GM04504 (cell line): ENCODE measurements at places on chromosomes 4 and X.

DNA sequence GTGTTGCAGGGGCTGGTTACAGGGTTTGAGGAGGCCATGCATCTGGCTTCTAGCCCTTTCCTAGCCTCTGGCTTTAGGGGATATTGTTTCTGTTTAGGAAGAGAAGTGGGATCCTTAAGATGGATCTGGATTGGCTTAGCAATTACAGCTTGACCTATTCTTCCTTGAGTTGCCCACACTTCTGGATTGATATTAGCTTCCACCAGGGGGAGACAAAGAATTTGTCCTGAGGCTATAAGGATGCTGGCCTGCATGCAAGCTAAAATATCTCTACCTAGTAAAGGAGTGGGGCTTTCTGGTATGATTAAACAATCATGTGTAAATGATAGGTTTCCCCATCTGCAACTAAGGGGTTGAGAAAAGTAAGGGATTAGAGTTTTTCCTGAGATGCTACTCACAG is 117.2 kb downstream of the TEX13C start:
- no peak for DNase-seq

DNA sequence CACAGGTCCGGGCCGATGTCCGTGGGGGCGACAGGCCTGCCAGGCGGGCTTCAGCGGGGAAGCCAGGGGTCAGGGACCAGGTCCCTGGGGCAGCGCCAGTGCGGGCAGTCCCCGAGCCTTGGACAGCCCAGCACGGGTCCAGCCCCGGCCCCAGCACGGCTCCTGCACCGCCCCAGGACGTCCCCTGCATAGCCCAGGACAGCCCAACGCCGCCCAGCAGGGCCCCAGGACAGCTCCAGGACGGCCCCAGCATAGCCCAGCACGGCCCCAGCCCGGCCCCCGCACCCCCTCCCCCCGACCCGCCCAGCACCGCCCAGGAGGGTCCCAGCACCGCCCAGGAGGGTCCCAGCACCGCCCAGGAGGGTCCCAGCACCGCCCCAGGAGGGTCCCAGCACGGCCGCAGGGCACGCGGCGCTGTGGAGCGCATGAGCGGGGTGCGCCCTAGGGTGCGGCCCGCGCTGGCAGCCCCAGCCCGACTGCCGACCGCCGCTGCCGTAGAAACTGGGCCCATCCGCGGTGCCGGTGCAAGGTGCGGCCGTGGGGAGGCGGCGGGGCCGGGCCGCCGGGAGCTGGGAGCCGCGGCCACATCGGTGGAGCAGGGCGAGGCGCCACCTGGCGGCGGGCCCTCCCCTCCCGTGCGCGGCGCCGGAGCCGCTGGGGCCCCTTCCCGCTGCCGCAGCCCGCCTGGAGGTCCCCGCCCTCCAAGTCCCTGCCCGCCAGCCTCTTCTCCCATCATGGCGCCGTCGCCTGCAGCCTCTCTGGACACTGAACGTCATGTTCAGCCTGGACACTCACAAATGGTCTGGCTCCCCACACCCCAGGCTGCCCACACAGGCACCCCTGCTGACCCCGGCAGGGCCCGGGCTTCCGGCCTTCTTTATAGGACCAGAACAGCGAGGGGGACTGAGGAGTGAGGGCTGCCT is 106.8 kb upstream of the NKX1-1 start:
- no peak for DNase-seq

DNA sequence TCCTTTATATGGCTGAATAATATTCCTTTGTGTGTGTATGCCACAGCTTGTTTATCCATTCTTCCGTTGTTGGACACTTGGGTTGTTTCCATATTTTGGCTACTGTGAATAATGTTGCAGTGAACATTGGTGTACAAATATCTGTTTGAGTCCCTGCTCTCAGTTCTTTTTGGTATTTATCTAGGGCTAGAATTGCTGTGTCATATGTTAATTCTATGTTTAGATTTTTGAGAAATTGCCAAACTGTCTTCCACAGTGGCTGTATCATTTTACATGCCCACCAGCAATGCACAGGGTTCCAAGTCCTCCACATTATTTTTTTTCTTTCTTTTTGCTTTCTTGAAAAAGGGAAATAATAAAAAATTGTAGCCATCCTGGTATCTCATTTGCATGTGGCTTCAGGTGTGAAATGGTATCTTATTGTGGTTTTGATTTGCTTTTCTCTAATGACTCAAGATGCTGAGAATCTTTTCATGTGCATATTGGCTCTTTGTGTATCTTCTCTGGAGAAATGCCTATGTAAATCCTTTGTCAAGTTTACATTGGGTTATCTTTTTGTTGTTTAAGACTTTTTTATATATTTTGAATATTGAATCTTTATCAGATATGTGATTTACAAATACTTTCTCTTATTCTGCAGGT is 129.7 kb downstream of the RAPGEF2 start:
- DNase-seq, result no peak

- no peak for DNase-seq
Observed at GRCh38 chr4:180860089-180860720, 1383.0 kb upstream of the TENM3 start.

- DNase-seq, result no peak
Observed at GRCh38 chr4:544386-545105, 31.5 kb downstream of the TMEM271 start.

GRCh38 chrX:19121898-19122640 is at the start of gene ADGRG2:
Gene ADGRG2 (minus strand): TSS chrX:19122468. CDS start chrX:19068834, 53,634 bp downstream.
- DNase-seq, result no peak

DNA sequence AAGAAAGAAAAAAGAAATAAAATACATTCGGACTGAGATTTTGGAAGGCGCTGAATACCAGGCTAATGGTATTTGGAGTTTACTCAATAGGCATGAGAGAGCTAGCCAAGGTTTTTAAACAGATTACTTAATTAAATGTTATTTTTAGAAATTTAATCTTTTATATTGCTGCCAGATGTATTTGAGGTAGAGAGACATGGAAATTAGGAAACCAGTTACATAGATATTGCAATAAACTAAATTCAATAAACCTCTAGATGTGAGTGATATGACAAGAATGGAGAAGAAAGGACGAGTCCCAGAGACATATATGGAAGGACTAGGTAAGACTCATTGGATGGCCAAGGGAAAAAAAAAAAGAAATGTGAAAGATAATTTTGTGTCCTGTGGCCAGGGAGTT is 38.5 kb upstream of the IL13RA1 start:
- no peak for DNase-seq

DNA sequence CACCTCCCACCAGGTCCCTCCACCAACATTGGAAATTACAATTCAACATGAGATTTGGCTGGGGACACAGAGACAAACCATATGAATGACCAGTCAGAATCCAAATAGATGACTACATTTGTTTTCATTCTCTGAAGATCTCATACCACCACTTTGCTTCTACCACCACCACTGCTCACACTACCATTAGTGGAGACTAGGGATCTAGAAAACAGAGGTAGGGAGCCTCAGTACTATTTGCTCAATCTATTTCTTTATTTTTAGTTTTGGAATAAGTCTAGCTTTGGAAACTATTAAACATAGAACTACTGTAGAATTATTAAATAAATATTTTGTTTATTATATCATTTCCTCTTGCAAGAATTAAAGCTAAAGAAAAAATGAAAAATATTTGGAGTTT is 727.9 kb downstream of the CCSER1 start:
- no peak for DNase-seq

DNA sequence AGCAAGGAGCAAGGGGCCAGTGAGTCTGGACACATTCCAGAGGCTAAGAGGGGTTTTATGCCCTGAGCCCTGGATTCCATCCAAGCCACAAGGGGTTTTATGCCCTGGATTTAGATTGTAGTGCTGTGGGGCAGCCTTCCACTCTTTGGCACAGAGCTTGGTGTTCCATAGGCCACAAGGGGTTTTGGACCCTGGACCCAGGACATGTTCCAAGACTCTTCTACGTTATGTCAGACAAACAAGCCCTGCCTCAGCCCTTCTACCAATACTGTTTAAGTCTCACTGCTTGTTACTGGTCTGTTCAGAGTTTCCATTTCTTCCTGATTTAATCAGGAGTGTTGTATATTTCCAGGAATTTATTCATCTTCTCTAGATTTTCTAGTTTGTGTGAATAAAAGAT is 12.8 kb upstream of the SCARB2 start:
- no peak for DNase-seq

- peak; percentile 27 for DNase-seq
Observed at GRCh38 chr4:107647591-107647990, 72.4 kb downstream of the PAPSS1 start.

- no peak for DNase-seq
Observed at GRCh38 chr4:48025005-48025404, 8.4 kb downstream of the NIPAL1 start.

GRCh38 chr4:17398035-17398434 is 113.9 kb downstream of the QDPR start:
- no peak for DNase-seq
